Activated naive CD4-positive, alpha-beta T cell treated with anti-CD3 and anti-CD28 coated beads, Interleukin-2, amount 50 U/mL, for 72 hours (primary cell): ENCODE measurements at places on chromosomes 7 and 10. TPM values are rescaled to one million over a fixed set of nuclear protein-coding genes. Genes with fewer than 3 reads are reported as not detected.

GIMAP6 gene
- 43.2 TPM for total RNA-seq

GRCh38 chr10:102627736-102628293, 16.5 kb upstream of the TRIM8 start:
- DNase-seq, result no peak

DNA sequence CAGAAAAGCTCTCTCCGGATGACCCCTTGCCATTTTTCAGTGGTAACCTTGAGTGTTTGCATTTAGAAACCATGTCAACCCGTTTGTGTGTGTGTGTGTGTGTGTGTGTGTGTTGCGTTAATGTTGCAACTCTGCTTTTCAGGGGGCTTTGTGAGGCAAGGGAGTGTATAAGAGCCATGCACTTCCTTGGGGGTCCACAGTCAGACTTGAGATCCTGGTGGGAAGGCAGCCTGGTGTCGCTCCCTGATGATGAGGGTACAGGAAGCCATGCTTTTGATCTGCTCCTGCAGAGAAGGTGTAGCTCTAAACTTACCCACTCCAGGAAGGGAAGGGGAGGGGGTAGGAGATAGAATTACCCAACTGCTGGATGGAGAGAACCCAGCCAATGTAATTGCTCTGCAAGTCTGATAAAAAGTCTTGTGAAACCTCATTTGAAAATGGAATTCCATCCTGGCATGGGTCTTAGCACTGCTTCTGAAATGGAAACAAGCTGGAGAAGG, 10.7 kb downstream of the GRK5 start:
- no peak for DNase-seq

GNAT3 gene
- not detected for total RNA-seq

DNA sequence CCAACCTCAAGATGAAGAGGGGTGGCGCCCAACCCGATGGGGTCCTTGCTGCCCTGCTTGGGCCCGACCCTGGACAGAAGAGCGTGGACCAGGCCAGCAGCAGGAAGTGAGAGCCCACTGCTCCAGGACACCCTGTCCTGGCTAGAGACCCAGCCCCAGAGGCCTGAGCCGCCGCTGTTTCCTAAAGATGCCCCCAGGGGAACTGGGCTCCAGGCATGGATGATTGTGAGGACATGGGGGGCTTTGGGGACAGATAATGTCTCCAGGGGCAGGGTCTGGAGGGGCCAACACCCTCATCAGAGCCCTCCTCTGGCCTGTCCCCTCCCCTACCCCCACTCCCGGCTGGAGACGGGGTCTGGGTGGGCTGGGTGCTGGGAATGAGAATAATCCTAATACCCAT, 71.7 kb downstream of the MYL10 start:
- DNase-seq, result no peak

SPDYE2 gene
- not detected for total RNA-seq

SPDYE11 gene
- total RNA-seq, result not detected

DNA sequence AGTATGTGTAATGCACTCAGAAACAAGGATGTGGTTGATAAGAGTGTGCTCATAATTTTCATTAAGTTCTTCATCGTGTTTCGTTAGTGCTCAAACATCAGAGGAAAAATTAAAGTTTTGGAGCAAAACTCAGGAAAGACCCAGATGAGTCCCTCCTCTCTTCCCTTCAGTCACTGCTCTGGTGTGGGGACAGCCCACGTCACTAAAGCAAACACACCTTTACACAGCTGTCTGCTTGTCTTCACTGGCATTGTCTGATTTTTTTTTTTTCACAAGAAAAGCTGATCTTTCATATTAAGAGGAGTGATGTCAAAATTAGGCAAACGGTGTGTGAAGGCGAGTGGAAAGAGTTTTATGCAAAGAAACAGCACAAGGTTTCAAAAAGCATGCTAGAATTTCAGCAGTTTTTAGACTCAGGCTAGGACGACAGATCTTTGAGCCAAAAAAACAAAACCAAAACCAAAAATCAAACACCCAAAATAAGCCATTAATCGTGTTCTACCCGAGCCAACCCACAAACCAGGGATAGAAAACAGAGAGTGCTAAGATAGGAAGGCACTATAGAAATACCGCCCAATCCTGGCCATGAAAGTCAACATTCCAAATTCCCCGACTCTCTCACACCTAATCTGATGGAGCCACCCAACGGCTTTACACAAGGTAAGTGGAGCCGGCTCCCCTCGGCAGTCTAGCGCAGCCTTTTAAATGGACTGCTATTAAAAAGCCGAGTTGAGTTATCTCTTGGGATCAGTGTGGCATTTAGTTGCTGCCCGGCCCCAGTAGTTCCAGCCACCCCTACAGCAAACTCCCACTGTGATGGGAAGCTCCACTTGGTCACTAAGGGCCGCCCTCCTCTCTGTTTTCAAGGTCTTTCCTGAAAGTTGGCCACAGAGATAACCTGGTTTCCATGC, 27.9 kb upstream of the GATA3 start:
- no peak for DNase-seq

DNA sequence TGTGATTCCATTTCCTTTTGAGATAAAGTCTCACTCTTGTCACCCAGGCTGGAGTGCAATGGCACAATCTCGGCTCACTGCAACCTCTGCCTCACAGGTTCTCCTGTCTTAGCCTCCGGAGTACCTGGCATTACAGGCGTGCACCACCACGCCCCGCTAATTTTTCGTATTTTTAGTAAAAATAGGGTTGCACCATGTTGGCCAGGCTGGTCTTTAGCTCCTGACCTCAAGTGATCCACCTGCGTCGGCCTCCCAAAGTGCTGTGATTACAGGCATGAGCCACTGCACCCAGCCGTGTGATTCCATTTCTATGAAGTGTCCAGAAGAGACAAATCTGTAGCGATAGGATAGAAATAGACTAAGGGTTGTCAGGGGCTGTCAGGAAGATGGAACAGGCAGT, 60.4 kb downstream of the CLIP2 start:
- DNase-seq, result no peak

ACSM6 gene
- not detected for total RNA-seq

DNA sequence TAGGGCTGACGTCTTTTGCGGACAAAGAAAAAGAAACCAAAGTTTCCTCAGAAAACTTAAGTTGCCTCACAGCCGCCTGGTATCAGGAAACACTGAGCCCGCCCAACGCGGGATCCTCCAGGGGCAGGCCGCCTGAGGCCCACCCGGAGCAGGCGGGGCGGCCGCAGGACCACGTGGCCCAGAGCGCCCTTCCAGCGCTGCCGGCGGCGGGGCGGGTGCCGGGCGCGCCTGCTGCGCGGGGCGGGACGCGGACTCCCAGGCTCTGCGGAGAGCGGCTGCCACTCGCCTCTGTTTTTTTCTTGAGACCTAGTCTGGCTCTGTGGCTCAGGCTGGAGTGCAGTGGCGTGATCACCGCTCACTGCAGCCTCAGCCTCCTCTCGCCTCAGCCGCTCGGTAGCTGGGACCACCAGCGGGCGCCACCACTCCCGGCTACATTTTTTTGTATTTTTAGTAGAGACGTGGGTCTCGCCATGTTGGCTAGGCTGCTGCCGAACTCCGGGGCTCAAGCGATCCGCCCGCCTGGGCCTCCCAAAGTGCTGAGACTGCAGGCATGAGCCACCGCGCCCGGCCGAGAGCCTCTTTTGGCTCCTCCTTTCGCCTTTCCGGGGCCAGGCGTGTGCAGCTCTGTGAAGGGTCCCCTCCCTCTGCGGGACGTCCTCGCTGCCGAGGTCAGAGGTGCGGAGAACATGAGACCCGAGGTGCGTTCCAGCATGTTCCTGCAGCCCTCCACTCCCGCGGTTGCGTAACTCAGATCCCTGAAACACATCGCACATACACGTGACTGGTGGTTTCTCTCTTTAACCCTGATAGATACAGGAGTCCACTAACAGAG, 11.6 kb upstream of the HNRNPF start:
- DNase-seq, result peak; percentile 86

GRCh38 chr7:94123136-94123535, 119.0 kb upstream of the BET1 start:
- DNase-seq, result no peak

SP4 gene
- 15.9 TPM for total RNA-seq

DNA sequence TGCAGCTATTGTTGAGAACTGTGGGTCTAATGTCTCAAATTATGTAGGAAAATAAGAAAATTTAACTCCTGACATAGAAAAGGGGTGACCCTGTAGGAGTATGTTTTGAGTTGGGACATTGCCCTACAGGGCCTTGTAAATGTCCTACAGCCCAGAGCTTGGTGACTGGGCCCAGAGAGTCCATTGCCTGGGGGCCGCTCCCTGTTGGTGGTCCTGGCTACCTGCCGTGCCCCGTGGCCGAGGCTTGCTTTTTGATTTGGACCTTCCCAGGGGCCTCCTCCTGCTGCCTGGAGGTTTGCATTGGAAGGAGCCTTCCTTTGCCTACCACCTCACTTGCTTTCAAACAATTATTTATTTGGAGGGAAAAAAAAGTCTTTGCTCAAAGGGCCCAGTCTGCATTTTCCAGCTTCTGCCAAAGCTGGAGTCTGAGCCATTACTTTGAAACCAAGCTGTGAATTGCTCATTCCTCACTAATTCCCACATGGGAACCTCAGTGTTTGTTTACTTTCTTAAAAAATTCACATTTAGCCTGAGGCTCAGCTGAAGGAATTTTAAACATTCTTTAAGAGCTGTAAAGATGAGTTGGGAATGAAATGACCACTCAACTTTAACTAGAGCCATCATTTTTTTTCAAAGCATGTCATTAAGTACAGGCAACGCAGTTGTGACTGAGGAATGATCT, 355.0 kb downstream of the GLRX3 start:
- no peak for DNase-seq

- DNase-seq, result no peak
Measured at GRCh38 chr7:12211711-12212485, 804 bp downstream of the TMEM106B start.

GRCh38 chr10:99470327-99470726, 39.9 kb upstream of the GOT1 start:
- DNase-seq, result no peak

DNA sequence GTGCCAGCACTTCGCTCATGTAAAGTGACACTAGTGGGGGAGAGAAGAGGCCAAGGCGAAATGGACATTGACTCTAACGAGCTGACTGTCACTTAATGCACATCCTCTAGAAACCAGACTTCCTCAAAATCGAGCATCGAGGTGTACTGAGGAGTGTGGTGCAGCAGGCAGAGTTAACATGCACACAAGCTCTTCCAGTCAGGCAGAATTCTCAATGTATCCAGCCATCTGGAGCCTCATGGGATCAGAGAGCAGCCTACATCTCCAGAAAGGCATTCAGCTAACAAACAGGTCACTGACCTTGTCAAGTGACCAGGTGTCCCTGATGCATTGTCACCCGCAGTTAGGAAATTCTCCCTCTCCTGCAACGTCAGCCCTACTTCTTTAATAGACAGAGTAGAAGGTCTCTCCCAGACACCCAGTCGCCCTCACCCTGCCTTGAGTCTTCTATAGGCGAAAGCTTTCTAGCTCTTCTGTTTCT, 259.8 kb upstream of the AOAH start:
- no peak for DNase-seq

SCIN gene
- total RNA-seq, result not detected

DNA sequence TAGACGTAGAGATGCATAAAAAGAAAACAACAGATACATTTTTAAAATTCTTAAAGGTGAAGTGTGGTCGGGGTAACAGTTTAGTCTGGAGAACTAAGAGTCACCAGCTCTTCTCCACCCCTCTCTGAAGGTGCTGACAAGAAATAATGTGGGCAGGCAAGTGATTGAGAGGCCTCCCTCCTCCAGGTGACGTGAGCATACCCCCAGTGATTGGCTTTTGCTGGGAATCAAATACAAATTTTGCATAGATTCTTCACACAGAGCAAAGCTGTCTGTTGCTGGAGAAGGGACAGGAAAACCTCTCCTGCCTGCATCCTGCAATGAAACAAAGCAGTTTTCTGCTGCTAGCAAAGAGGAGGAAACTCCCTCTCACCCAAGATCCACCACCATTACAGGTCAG, 115.0 kb downstream of the DGKB start:
- DNase-seq, result no peak

CREB5 gene
- not detected for total RNA-seq

GRCh38 chr7:32066441-32066840, 3.8 kb downstream of the PDE1C start:
- DNase-seq, result no peak

DNA sequence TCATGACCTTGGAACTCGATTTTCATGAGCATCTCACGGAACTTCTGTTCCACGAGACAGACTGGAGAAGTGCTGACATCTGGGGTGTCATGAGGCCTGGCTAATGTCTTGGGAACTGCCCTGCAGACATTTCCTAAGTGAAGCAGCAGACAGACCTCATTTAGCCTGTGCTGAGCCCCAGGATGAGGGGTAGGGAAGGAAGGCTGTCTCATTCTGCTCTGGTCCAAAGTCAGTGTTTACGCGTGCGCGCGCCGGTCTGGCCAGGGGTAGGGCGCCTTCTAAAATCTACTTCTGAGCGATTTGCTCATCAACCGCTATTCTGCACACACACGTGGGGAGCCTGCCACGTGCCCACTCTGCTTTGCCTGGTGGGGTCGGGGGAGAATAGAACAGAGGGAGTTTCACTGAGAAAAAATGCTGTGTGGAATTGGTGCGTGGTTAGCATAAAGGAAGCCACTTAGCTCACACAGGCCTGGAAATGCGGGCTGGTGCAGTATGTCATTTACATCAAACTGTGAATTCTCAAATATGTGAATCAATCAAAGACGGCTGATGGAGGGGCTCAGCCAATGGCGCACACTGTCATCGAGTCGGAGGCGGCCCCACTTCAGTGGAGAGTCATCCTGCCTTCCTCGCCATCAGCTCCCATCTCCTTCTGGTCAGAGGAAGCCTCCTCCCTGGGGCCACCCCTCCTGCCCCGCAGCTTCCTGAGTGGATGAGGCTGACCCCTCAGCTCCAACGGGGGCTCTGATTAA, 335.1 kb downstream of the ADARB2 start:
- no peak for DNase-seq

NME8 gene
- total RNA-seq, result not detected

ALKBH4 gene
- 8.2 TPM for total RNA-seq

PLEKHA8 gene
- 20.1 TPM for total RNA-seq

DNA sequence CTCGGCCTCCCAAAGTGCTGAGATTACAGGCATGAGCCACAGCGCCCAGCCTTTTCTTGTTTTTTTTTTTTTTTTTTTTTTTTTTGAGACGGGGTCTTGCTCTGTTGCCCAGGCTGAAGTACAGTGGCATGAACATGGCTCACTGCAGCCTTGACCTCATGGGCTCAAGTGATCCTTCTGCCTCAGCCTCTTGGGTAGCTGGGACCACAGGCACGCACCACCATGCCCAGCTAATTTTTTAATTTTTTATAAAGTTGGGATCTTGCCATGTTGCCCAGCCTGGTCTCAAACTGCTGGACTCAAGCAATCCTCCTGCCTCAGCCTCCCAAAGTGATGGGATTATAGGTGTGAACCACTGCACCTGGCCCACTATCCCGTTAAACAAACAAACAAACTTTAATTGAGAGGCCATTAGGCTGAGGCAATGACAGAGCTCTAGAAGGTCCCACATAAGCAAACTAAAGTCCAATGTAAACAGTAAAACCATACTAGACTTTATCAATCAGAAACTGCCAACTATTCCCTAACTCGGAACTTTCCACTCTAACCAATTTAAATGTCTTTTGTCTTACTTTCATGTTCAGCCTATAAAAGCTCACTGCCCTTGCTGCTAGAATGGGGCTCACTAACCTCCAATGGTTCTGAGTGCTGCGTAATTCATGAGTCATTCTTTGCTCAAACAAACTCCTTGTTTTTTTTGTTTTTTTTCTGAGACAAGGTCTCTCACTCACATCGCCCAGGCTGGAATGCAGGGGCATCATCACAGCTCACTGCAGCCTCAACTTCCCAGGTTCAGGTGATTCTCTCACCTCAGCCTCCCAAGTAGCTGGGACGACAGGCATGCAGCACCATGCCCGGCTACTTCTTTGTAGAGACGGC, 1.9 kb downstream of the DHX32 start:
- DNase-seq, result no peak

ADGRA1 gene
- not detected for total RNA-seq
